ENCODE measurements at places on chromosomes 3 and 15.

DNA sequence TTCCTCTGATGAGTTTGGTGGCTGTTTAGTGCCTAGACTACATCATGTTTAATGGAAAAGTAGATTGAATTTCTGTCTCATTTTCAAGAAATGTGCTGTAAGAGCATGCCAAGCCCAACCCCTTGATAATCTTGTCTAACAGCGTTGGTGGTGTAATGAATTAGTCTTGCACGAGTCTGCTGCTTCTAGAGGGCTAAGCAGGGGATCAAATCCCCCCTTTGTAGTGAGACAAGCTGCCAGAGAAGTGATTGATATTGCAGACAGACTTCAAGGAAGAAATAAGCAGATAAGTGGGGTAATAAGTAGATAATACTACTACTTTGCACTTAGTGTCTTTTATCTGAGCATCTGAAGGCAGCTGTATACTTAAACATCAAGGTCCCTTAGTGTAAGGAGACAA, 141.4 kb downstream of the TP63 start:
- DNase-seq, result no peak

DNA sequence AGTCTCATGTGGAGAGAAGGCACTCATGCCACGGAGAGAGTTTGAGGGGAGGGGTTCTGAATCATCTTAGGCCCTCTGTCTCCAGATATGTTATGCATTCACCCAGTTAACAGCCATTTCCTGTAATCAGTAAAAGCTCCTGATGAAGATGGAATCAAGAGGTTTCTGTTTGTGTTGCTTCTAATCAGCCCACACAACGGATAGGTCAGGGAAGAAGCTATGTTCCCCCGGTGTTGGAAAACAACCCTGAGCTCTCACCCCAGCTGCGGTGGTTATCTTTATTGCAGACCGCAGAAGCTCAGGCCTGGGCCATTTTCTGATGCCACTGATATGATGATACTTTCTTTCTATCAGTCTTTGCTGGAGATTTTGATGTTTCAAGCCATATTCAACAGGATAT, 338.5 kb upstream of the ONECUT1 start:
- DNase-seq, result no peak

- no peak for DNase-seq
These were observed 174.2 kb upstream of the FRMD4B start for GRCh38 chr3:69560116-69560515.

DNA sequence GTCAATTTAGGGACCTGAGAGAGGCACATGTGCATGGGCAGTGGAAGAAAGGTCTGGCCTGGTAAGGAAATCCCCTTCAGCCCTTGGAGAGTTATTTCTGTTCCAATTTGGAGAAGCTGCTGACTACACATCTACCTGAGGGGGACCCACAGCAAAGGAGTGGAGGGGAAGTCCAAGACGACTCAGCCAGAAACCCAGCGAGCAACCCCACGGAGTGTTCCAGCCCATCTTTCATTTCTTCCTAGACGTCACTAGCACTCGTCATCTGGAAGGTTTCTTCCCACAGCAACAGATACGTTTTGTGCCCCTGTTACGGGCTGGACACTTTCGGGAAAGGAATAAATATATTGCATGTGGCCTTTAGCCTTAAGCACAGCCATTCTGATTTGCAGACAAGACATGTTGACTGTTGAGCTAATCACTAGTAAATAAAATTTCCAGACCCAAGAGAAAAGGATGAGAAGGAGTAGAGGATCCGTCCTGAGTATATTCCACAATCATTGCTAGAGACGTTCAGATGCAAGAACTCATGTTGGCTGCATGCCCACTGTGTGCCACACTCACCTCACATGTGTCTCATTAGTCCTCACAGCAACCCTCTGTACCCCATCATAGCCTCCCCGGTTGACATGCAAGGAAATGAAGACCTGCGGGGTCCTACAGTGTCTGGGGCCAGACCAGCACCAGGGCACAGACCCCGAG, 7.8 kb upstream of the FAM174B start:
- no peak for DNase-seq

GRCh38 chr15:60255390-60255789, 142.4 kb downstream of the ANXA2 start:
- DNase-seq, result no peak

GRCh38 chr15:38883987-38884386, 319.4 kb upstream of the RASGRP1 start:
- no peak for DNase-seq

GRCh38 chr3:52007291-52007690, 11.6 kb upstream of the RPL29 start:
- no peak for DNase-seq

DNA sequence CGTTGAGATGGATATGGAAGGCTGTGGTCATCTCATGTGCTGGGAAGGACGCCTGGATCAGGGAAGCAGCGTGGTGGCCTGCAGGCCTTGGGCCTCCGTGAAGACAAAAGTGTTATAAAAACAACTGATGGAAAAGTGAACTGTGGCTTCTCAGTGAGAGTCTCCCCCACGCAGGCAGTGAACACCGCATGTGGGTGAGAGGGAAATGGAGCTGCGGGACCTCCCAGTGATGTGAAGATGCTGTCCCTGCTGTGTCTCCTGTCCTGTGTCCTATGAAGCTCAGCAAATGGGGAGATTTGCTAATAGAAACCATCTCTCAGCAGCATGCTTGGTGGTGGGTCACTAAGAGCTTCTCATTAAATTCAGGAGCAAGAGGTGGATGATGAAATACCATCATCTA, 25.1 kb downstream of the NSMCE3 start:
- DNase-seq, result no peak

DNA sequence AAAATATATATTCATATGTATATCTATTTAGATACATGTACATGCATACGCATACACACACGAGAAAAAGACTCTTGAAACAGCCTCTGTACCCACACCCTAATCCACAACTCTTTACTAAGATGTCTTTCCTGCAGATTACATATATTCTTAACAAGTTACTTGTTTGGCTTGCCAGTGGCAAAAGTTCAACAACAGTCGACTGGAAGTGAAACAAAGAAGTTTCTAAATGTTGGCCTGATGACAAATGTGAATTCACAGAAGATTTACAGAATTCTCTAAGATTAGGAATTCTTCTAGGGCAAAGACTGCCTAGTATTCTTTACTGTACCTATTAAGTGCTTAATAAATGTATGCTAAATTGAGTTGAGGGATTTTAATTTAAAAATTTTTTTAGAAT, 116.8 kb downstream of the CDIN1 start:
- DNase-seq, result no peak

DNA sequence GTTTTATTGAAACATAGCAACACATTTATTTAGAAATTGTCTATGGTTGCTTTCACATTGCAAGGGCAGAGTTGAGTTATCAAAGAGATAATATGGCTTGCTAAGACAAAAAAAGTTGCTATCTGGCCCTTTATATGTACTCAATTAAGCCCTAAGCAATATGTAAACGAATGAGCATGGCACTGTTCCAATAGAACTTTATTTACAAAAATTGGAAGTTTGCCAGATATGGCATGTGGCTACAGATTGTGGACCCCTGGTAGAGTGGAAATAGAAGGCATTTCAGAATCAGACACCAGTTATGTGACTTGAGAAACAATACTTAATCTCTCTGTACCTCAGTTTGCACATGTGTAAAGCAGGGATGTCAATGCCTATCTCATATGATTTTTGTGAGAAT, 515.6 kb upstream of the SGO1 start:
- DNase-seq, result no peak

- no peak for DNase-seq
These were observed 12.5 kb downstream of the ARPP21 start for GRCh38 chr3:35651851-35652250.

DNA sequence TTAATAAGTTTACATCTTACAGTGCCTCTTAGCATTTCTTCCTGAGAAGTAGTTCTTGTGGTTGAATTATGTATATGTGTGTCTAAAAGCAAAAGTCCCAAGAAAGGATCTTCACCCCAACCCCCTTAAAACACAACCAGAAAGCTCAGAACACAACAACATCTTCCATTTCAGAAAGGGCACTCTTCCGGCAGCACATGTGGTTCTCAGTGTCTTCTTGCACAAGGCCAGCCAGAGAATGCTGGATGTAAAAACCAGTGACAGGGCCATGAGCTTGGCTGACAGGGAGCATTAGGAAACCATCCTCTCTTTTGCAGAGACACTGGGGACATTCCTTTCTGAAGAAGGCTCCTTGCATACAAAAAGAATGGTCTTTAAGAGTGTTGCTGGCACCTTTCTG, 45.0 kb downstream of the EEFSEC start:
- no peak for DNase-seq

GRCh38 chr3:4986782-4987537, 7.7 kb downstream of the BHLHE40 start:
- peak; percentile 65 for DNase-seq

DNA sequence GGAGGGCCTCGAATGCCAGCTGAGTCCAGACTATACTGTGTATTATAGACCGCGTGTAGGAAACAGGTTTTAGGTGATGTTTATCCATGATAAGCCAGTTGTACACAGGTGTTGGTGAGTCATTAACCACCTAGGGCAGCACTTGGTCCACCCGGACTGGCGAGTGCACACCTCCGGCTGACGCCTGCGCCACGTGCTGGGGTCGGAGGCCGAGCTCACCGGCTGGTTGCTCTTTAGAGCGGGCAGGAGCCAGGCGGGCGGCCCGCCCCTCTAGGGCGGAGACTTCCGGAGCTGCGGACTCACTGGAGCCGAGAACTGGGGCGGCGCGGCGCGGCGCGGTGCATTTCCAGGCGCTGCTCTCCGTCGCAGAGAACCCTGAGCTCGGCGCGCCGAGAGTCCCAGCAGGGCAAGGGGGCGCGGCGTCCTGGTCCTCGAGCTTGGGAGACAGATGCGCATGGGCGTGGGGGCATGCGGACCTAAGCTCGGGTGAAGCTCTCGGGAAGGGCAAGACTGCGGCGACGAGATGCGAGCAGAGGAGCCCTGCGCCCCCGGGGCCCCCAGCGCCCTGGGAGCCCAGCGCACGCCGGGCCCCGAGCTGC, at the start of gene ESYT3:
ESYT3 (plus strand) TSS at position 341 of the 599 bp plus-strand sequence; CDS start at position 524, 183 bp downstream.
- DNase-seq, result no peak

DNA sequence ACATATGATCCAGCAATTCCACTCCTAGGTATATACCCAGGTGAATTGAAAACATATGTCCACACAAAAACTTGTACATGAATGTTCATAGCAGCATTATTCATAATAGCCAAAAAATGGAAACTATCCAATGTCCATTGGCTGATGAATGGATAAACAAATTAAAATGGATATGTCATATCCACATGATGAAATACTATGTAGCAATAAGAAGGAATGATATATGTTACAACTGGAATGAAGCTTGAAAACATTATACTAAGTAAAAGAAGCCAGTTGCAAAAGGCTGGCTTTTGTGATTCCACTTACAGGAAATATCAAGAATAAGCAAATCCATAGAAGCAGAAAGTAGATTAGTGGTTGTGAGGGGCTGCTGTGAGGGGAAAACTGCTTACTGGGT, 33.7 kb downstream of the BNC1 start:
- DNase-seq, result no peak

DNA sequence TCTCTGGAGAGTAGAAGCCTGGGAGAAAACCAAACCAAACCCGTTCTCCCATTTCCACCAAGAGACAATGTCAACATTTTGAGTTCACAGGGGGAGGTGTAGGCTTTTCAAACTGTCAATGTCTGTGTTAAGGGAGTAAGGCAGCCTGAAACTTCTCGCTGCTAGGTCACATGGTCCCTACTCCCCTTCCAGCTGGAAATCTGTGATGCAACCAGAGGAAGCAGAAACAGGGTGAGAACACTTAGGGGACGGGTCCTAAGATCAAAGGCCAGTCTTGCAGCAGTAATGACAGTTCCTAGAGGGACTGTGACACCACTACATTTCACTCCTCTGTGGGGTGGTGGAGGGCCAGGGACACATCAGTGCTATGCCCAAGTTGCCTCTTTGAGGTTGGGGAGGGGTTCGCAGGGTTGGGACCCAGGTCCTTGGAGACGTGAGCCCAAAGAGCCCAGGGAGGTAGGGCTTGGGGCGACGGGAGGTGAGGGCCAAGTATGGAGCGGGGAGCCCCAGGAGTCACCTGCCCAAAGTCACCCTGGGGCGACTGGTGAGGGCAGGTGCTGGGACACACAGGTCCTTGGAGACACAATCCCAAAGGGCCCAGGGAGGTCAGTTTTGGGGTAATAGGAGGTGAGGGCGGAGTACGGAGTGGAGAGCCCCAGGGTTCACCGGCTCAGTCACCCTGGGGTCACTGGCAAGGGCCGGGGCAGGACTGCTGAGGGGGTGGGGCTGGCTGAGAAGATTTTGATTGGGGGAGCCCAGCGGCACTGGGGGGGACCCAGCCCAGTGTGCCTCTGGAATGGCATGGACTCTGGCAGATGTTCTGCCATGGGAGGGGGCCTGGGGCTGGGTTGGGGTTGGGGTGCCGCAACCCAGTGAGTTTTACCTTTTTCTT, 582 bp downstream of the GOLGA6L2 start:
- no peak for DNase-seq

- DNase-seq, result no peak
These were observed 149.8 kb downstream of the GABRB3 start for GRCh38 chr15:26623071-26623470.

DNA sequence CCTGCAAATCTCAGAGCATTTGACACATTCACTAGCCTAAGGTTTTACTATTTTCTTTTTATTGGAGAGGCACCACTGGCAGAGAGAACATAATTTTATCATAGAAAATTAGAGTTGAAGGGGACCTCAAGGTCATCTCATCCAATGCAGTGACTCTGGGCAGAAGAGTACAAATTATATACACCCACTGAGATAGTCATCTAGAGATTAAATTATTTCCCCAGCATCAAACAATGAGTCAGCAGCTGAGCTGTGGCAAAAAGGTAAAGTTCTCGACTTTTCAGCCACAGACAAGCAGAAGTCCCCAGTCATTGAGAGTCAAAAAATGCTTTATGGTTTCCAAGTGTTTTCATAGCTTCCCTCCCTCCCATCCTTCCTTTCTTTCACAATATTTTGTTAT, 39.3 kb upstream of the SEMA6D start:
- DNase-seq, result no peak

GRCh38 chr3:13539671-13540070, 9.3 kb upstream of the FBLN2 start:
- DNase-seq, result no peak

DNA sequence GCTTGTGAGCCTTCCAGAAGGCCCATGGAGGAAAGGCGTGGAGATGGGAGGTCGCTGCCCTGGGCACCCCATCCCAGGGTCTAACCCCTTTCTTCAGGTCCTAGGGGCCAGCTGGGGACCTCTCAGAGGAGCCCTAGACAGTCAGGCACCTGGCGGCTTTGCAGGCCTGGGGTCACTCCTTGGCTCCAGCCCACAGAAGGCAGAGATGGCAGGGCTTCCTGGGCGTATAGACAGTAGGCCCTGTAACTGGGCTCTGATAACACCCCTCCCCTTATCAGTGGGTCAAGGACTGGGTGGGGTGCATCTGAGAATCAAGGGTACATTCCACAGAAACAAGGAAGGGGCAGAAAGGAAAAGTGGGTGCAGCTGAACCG, 16.7 kb downstream of the ZDHHC19 start:
- DNase-seq, result no peak

GRCh38 chr15:85630311-85630710, 164.4 kb downstream of the KLHL25 start:
- no peak for DNase-seq

DNA sequence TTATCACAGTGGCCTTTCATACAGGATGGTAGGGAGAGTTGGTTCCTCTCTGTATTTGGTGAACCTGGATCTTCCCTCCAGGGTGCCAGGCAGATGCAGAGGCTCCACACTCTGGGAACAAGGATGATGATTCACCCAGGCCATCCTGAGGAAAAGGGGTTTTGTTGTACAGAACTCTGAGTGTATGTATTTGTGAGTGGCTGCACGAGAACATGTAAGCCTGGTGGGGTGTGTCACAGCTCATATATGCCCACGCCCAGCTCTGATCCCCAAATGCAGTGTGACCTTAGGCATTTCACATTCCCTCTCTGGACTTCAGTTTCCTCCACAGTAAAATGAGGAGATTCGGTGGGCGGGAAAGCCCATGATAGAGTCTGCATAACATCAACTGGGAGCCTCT, 11.6 kb upstream of the CILP start:
- peak; percentile 11 for DNase-seq
